Aorta (tissue), 5 donors: ENCODE measurements at places on chromosomes 6 and 20. TPM values are rescaled to one million over a fixed set of nuclear protein-coding genes. Genes with fewer than 3 reads are reported as not detected.

The BTNL2 gene
- total RNA-seq = not detected

The HTR1E gene
- not detected for total RNA-seq

The SLC22A7 gene
- total RNA-seq = not detected

The RNF39 gene
- total RNA-seq = not detected

The NRSN1 gene
- not detected for total RNA-seq

- no peaks in the 10 kb centered on the region for H3K27me3 ChIP-seq
- no peaks in the 10 kb centered on the region for H3K36me3 ChIP-seq
- H3K27ac ChIP-seq = no peak overlapping the region
- H3K4me3 ChIP-seq = no peak overlapping the region
Observed at GRCh38 chr6:70298068-70298467, 4.8 kb downstream of the COL9A1 start.

GRCh38 chr20:9311132-9311531 is 203.3 kb upstream of the LAMP5 start:
- H3K27me3 ChIP-seq = no peaks in the 10 kb centered on the region
- no peak overlapping the region for H3K4me3 ChIP-seq
- H3K36me3 ChIP-seq = no peaks in the 10 kb centered on the region
- no peak for DNase-seq
